Osteocyte (in vitro differentiated cells): ENCODE measurements at places on chromosomes 3 and 15.
A peak's percentile ranks its signal among the peaks of the same experiment; 100 is the strongest.

GRCh38 chr3:191068946-191069813, 129.9 kb upstream of the OSTN start:
- no peak for DNase-seq

DNA sequence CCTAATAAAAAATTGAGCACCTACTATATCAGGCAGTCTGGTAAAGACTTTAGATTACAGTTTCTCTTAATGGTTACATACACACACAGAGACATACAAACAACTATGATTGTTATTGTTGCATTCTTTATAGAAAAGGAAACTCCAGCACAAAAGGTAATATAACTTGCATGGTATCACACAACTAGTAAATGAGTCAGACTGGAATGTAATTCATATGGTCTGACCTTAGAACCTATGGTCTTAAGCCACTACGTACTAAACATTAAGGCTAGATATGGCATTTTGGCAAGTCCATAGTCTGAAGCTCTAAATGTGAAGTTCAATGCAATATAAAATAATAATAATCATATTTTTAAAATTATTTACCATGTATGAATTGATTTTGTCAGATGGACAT, 380.6 kb downstream of the LSAMP start:
- no peak for DNase-seq

DNA sequence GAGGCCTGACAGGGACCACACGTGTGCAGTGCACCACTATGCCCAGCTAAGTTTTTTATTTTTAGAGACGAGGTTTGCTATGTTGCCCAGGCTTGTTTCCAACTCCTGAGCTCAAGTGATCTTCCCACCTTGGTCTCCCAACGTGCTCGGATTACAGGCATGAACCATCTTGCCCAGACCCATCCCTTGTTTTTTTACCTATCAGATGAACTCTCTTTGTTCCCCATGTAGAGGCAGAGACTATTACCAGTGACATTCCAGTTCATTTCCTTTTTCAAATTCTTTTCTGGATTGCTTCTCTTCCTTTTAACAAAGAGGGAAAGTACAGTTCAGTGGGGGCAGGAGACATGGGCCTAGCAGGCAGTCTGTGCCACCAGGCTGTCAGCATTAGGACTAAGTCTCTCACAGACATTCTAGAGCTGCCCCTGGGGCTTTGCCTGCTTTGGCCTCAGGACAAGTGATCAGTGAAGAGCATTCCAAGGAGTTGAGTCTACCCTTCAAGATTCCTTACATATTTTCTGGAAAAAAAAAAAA, 103.5 kb upstream of the SLC7A14 start:
- peak; percentile 86 for DNase-seq

- no peak for DNase-seq
These were observed 19.6 kb downstream of the TIMP4 start for GRCh38 chr3:12139111-12139511.

GRCh38 chr3:157094751-157095480, 65.0 kb downstream of the CCNL1 start:
- no peak for DNase-seq

GRCh38 chr3:141052201-141053069, 1.3 kb downstream of the SPSB4 start:
- no peak for DNase-seq

- no peak for DNase-seq
These were observed 310.6 kb downstream of the MAGI1 start for GRCh38 chr3:65728138-65728537.

DNA sequence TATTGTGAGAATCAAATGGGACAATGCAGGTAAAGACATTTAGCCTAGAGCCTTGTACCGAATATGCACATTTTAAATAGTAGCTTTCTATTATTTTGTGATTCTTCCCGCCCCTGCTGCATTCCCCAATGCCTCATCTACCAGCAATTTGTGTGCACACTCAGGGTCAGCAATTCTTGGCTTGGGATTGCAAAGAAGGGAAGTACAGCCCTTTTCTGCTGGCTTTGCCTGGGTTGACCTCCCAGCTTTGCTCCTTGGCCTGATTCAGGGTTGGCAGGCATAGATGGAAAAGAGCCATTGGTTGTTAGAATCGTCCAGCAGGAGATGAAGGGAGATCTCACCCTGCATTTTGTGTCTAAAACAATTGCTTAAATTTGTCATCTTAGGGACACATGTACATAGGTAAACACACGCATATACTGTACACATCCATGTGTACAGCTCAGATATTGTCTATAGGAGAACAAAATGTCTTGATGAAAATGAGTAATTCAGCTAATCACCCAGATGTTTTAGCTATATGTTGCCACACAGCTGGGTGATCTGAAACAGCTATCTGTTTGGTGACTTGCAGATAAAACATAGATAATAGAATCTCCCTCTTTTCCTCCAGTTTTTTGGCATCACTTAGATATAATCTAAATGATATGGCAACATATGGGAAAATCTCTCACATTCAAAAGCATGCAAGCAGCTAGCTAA, 340.9 kb upstream of the TBL1XR1 start:
- no peak for DNase-seq

GRCh38 chr3:118890206-118890605, 144.4 kb downstream of the IGSF11 start:
- no peak for DNase-seq

DNA sequence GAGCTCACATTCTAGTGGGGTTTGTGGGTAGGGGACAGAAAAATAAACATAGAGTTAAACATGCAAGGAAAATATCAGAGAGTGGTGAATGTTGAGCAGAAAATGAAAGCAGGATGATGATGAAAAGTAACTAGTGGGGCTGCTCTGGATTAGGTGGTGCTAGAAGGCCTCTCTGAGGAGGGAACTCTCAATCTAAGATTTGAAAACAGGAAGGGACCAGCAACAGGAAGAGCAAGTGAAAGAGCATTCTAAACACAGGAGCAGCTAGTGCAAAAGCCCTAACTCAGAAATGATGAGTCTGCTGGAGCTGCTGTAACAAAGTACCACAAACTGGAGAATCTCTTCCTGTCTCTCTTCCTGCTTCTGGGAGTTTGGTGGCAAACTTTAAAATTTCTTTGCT, 468.6 kb upstream of the AGTR1 start:
- no peak for DNase-seq

GRCh38 chr3:147613725-147614124, 204.6 kb downstream of the ZIC1 start:
- DNase-seq: no peak

GRCh38 chr3:178083906-178084866, 452.1 kb upstream of the KCNMB2 start:
- no peak for DNase-seq

DNA sequence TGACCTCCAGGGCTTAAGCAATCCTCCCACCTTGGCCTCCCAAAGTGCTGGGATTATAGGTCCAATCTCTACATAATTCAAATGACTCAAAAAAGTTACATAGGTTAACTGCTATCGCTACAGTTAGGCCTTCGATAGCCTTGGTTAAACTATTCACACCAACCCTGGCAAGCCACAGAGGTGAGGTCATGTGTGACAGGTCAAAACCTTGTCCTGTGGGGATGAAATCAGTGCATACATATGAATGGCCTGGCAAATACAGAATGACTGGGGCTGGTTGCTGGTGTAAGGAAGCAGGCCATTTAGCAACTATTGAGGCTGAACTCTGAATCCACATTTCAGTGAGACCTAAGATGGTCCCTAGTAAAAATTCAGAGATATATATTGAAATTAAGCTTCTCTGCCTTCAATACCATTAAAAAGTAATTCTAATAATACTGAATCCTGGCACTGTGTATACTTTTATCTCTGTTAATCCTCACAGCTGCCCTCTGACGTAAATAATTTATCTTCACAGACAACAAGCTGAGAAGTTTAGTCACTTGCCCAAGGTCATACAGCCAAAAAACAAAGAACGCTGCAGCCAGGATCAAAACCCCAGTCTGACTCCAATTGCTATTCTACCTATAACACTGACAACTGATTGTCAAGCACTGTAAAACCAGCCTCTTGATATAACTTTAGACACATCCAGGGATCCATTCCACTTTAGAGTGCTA, 35.3 kb downstream of the MKRN2 start:
- no peak for DNase-seq

DNA sequence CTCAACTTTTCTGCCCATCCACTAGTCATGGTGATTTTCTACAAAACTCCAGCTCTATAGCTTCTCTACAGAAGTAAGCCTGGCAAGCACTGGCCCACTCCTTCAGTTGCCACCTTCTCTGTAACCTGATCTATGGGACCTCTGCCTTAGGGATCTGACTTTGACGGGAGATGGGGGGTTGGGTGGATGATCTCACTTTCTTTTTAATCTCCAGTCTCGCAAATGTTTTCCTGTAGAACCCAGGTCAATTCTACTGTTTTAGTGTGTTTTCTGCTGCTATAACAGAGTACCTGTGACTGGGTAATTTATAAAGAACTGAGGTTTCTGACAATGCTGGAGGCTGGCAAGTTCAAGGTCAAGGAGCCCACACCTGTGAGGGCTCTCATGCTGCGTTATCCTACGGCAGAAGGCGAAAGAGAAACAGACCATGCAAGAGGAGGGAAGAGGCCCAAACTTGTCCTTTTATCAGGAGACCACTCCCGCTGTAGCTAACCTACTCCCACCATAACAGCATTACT, 189.9 kb upstream of the THRB start:
- no peak for DNase-seq

- no peak for DNase-seq
These were observed 97.3 kb downstream of the IQSEC1 start for GRCh38 chr3:12975748-12976522.

GRCh38 chr3:182258538-182259177, 534.6 kb upstream of the ATP11B start:
- no peak for DNase-seq

DNA sequence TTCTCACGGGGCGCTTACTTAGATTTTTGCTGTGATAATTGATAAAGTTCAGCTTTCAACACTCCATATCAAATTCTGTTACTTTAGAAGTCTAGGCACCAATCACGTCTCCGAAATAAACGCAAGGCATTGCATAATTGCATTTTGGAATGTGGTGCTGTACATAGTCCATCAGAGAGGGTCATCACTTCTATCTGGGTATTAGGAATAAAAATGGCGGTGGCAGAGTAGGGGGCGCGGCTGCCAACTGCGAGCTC, 365 bp upstream of the UQCC5 start:
- DNase-seq: no peak

DNA sequence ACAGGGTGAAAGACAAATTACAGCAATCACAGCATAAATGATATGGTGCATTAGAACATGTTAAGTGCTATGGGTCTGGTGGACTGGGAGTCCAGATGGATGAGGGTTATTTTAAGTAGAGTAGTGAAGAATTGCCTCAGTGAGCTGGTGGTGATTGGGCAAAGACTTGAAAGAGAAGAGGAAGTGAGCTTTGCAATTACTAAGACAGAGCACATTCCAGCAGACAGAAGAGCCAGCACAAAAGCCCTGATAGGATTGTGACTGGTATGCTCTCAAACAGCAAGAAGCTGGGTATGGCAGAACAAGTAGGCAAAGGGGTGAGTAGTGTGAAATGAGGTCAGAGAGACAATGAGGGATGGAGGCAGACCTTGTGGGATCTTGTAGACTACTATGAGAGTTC, 2.1 kb upstream of the ACKR4 start:
- DNase-seq: no peak

DNA sequence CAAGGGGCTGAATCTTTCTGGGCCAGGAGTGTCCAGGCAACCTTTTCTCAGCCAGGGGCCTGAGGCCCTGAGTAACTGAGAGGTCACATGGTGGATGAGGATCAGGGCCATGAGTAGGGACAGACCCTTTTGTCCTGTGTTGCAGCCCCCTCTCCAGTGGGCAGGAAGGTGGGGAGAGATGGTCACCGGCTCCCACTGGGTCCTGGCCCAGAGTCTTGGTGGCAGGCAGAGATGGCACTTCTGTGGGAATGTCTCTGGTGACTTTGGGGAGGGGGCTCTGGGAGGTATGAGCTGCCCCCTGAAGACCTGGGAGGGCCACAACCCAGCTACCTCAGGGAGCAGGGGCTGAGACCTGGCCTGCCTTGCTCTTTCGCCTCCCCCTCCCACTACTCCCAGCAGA, 6.8 kb downstream of the ESYT3 start:
- DNase-seq: no peak

DNA sequence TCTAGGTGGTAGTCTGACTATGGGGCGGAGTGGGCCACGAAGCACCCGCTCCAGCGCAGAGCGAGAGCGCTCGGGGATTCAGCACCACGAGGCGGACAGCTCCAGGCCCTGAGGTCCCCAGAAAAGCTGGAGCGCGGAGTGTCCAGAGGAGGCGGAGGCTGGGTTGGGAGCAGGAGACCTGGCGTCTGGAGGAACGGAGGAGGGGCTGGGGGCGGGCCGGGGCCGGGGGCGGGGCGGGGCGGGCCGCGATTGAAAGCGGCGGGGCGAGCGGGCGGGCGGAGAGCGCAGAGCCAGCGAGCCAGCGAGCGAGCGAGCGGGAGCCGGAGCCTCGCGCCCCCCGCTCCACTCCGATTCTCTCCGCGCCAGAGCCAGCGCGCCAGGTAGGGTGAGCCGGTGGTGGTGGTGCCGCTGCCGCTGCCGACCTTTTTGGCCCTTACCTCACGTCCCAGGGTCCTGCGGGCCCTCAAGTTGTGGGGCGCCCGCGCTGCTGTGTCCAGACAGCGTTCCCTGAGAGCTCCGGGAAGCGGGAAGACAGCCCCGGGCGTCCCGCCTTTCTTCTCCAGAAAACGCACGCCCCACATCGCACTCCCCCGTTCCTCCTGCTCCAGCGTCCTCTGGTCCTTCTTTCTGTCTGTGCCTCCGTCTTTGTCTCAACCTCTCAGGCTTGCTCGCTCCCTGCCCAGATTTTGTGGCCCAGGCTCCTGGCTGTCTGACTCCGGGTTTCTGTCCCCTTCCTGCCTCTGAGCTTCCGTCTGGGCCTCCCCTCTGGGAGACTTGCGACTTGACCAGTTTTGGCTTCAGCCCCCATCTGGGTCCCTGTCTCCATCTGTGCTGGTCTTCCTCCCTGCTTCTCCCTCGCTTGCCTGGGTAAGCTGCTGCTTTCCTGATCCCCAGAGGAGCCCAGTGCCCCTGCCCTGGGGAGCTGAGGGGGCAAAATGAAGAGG, at the start of gene GRM2:
Gene GRM2, plus strand, starts transcription at position 281 of the 944 bp plus-strand sequence. CDS start 1,916 bp downstream, outside the sequence.
- peak; percentile 93 for DNase-seq

- DNase-seq: no peak
These were observed 68.0 kb downstream of the CASR start for GRCh38 chr3:122251428-122251827.

- DNase-seq: no peak
These were observed 471.6 kb downstream of the FOXP1 start for GRCh38 chr3:71111784-71112440.

- DNase-seq: no peak
These were observed 311.5 kb downstream of the CNTN3 start for GRCh38 chr3:74302969-74303368.

DNA sequence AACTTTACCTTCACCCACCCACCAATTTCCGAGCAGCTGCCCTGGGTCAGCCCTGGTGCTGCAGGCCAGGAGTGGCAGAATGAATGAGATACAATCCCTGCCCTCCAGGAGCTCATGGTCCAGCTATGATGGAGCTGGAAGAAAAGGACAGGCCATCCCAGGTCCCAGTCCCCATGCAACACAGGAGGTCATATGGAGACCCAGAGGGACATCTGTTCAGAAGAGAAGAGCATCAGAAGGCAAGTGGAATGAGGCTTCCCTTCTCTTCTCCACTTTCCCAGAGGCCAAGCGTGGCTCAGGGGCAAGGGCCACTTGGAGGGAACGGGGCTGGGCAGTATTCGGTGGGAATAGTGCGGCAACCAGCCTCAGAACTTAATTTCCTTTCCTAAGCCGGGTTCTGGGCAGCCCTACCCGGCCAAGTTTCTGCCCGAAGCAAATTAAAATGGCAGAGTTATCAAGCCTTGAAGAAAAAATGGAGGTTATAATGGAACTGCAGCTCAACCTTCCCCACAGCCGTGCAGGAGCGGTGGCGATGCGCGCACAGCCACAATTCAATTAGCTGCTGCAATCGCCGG, 35.9 kb downstream of the TLE3 start:
- no peak for DNase-seq

GRCh38 chr3:51778554-51778953, 483 bp downstream of the IQCF6 start:
- DNase-seq: peak; percentile 80
